Umbilical cord (tissue), 2 donors: ENCODE measurements at places on chromosomes 12 and 14. TPM values are rescaled to one million over a fixed set of nuclear protein-coding genes. Genes with fewer than 3 reads are reported as not detected.
A peak's percentile ranks its signal among the peaks of the same experiment; 100 is the strongest.

GRCh38 chr12:32586390-32586789 lies 92.7 kb upstream of the DNM1L start:
- DNase-seq, result no peak

DNA sequence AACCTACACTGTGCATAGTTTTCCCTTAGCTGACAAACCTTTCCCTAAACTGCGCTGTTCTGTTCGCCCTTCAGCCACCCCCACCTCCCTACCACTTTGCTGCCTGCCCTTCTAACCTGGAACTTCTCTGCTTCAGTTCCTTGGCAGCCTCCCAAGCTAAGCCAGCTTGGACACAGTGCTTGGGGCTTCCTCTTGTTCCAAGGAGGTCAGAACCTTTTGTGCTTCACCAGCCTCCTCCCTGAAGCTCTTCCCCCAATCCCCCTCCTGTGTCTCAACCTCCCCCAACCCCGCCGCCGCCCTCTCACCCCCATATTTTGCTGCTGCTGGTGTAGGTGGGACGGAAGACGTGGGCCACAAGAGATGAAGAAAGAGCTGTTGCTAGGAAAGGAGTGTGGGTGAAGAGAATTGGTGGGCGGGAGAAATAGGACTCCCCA lies 8.1 kb upstream of the RIC8B start:
- peak; percentile 21 for DNase-seq

DPPA3 gene
- total RNA-seq, result not detected

- peak; percentile 30 for DNase-seq
Measured at GRCh38 chr12:15996254-15996653, 85.1 kb downstream of the DERA start.
